ENCODE measurements at places on chromosomes 4 and X.

DNA sequence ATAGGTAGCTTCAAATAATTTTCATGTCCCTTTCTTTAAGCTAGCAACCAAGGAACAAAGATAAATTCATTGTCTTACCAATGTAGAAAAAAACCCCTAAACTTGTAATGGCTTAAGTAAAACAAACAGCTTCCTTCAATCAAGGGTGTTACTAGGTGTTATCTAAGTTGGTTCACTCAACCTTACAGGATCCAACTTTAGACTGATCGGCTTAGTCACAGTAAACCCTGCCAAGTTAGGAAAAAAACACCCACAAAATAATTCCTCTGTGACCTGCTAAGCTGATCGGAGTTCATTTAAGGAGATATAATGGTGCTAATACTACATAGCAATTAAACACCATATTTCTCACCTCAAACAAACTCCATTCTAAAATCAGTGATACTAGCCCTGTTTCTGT is 10.1 kb downstream of the AIFM1 start:
- DNase-seq: no peak

- DNase-seq: no peak
Observed at GRCh38 chr4:37763831-37764230, 62.7 kb upstream of the PGM2 start.

DNA sequence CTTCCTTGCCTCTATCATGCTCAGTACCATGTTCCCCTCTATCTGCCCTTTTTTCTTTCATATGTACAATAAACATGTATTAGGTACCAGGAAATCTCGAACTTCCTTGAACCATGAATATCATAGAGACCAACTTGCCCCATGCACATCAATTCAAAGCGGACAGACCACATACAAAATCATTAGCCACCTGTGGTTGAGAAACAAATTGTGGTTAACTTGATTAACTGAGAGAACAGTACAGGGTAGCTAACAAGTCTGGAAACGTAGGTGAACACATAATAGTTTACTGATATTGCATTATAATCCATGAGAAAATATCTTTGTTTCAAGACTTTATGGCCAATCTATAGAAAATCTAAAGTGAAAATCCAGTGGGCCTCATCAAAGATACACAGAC is 8.2 kb downstream of the CASP3 start:
- DNase-seq: no peak

DNA sequence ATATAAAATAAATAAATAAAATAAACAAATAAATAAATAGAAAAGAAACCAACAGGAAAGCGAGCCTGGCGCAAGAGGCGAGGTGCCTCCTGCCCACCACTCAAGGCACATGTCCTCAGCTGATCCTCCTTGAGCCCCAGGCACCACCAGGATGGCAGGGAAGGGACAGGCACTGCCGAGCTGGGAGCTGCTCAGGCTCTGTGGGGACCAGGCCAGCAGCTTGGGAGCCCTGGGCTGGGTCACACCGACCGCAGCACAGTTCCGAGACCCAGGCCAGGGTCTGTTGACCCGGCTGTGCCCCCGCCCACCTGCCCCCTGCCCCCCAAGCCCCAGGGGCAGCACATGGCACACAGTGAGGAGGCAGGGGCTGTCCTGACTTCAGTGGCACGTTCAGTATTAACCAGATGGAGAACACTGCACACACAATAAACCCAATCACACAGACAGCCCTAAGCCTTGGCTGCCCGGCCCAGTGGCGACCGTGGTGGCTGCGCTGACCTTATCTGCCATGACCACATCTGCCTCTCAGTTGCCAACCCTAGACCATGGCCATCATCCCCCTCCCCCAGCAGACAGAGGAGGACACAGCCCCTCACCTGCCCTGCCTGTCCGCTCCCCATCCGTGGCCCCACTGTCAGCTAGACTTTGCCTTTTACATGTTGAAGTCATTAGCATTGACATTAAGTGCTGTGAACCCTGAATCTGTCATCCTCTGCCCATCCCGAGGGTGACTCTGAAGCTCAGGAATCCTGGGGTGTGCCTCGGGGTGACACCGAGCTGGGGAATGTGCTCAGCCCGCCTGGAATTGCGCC is 2.9 kb upstream of the TREX2 start:
- DNase-seq: no peak

- DNase-seq: no peak
Observed at GRCh38 chrX:17453788-17454187, 78.8 kb downstream of the NHS start.

- no peak for DNase-seq
Observed at GRCh38 chrX:130885996-130886395, 17.0 kb downstream of the ENOX2 start.

- no peak for DNase-seq
Observed at GRCh38 chr4:171342646-171343045, 470.6 kb upstream of the GALNTL6 start.

GRCh38 chr4:5940470-5941203 is 47.8 kb upstream of the CRMP1 start:
- DNase-seq: no peak

- DNase-seq: no peak
Observed at GRCh38 chr4:148094149-148094548, 348.1 kb downstream of the NR3C2 start.

DNA sequence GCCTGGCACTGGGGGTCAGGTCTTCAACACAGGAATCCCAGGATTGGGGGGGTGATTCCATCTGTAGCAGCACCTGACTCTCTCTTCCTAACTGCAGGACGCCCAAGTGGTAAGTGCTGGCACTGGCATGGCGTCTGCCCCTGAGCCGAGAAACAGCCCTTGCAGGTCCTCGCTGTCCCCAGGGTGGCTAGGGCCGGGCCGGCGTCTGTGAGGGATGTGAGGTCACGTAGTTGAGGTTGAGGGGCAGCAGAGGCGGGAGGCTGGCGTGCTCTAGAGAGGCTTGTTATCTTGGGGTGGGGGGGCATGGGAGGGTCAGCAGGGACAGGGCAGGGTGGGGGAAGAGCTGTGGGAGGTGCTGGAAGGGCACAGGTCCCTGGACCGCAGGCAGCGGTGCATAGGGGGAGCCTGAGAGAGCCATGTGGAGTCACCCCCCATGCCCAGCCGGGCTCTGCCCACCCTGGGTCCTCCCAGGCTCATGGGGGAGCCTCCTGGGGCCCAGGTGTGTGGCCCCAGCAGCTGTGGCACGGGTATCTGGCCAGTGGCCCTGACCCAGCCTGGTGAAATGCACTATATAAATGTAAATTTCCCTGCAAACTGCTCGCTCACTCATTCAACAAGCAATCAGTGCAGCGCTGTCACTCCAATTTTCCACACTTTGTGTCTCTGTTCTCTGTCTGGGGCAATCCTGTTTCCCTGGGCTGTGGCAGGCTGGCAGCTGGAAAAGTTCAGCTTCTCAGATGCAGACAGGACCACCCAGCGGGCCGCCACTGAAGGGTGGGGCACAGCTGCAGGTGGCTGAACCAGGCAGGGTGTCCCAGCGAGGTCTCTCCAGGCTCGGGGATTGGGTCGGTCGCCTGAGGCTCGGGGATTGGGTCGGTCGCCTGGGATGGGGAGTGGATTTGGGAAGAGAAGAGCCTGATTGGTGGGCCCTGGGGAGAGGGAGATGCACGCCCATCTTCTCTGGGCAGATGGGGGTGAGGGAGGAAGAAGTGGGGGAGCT is 102.2 kb upstream of the NKX1-1 start:
- DNase-seq: no peak

DNA sequence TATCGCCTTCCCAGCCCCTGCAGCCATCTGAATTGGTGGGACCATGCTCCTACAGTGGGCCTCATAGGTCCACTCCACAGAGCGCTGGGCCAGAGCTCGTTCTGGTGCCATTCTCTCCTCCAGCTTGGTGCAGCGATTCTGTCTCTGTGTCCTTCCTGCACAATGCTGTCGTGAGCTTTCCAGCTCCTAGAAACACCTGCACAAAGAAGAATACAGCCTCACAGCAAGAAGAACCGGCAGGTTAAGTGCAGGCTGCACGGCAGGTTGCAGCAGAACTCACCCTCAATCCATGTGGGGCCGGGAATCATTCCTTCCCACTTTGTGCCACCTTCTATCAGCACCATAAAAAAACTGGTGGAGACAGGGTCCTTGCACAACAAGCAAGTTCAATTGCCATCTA is 101.2 kb upstream of the ENPP6 start:
- DNase-seq: no peak

- no peak for DNase-seq
Observed at GRCh38 chrX:96449896-96450295, 234.7 kb upstream of the DIAPH2 start.

DNA sequence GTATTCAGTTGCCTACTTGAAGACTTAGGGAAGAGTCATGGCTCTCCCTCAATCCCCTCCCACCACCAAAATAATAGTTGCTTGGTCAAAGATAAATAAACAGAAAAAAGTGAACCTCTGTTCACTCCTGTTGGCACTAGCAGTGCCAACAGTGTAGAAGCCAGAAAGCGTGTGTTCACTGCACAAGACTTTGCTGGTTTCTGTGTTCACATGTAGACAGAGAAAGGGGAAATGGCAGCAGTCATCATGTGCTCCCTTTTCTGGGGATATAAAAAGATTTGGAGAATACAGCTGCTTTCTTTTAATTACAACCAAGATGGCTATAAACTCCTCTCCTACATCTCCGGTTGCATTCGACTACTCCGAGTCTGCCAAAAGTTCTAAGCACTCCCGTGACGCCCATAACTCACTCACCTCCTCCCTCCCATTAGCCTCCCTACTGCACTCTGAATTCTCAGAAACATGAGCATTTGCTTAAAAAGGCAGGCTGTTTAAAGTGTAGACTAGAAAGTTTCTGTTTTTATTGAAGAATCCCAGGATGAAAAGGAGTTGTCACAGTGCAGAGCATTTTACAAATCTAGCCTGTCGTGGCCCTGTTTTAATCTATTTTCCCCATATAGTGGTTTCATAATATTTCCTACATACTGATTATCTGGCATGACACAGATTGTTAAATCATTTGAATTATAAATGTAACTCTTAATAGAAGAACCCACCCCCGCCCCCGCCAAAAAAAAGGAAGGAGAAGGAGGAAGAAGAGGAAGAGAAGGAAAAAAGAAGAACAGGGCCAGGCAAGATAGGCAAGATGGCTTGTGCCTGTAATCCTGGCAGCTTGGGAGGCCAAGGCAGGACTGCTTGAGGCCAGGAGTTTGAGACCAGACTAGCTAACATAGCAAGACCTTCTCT is 16.7 kb downstream of the LGI2 start:
- DNase-seq: no peak

DNA sequence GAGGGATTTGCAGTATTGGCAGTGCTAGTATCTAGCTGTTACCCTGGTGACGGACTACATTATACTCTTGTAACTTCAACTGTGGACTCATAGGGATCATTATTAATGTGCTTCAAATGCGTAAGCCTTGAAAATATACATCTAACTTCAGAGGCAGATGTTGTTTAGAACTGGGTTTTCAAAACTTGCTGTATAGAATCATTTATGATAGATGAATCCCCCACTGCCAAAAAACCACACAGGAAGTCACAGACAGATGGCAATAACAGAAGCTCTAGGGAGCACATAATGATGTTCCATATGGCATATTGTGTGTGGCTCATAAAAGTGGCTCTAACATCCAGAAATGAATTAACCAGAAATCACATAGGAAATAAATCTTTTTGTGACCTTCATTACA is 62.3 kb upstream of the RELL1 start:
- DNase-seq: no peak

- DNase-seq: peak; percentile 77
Observed at GRCh38 chrX:130060122-130061069, 49.9 kb downstream of the ELF4 start.

GRCh38 chr4:2249526-2250356 is 7.8 kb upstream of the HAUS3 start:
- peak; percentile 6 for DNase-seq

DNA sequence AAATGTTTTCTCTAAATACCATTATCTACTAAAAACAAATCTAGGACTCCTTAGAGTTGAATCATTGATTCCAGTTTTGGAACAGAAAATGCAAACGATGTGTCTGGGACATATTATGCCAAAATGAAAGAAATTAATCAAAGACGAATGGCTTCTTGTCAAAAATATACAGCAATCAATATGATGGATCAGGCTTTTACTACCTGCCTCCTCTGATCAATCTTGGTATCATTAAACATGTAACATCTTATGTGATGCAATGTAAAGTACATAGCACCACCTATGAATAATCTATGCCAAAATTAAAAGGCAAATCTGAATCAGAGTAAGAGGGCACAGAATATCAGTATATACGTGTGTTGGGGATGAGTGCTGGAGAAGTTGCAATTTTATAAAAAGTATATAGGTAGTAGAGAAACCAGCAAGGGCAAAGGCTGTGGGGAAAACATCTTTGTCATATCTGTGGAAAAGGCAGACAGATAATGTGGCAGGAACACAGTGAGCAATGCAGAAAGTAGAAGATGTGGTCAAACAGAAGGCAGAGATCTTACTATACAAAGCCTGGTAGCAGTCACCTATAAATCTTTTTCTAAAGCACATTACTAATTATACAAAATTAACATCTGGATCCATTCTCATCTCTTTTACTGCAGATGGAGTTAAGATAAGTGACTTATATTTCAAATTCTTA is 152.7 kb downstream of the ANTXR2 start:
- no peak for DNase-seq

DNA sequence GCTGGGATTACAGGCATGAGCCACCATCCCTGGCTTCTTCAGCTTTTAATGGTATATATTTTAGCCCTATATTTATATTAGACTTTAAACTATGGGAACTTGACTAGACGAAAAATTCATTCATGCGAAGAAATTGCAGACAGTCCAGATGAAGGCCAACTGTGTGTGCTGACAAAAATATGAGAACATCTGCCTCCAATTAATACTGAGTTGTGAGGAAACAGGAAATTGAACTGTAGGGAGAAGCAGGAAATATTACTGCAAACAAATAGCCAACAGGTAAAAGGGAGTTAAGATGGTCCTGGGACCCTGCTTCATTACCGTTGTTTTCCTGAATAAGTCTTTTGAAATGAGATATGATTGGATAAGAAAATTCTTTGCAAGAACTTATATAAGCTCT is 26.3 kb downstream of the MGARP start:
- DNase-seq: no peak

GRCh38 chr4:104616401-104616820 is 121.7 kb upstream of the CXXC4 start:
- DNase-seq: no peak

DNA sequence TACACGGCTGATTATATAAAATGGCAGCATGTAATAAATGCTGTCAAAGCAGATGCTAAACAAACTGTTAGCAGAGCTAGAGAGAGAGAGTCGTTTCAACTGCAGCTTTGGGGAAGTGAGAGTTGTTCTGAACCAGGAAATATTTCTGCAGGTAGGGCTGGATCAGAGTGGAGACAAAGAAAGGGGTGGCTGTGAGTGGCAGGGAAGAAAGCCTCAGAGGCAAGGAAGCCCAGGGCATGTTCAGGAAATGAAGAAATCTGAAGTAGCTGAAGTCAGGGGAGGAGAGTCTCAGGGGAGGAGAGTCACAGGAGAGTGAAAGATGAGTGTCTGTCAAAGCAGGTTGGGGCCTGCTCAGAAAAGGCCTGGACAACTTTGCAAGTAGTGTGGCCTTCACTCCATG is 48.4 kb upstream of the RPS6KA3 start:
- DNase-seq: no peak

- no peak for DNase-seq
Observed at GRCh38 chr4:145168581-145169187, 11.7 kb downstream of the OTUD4 start.

- DNase-seq: peak; percentile 14
Observed at GRCh38 chrX:24259544-24260240, 54.2 kb downstream of the SUPT20HL2 start.
